ENCODE measurements at places on chromosomes 1 and 21. TPM values are rescaled to one million over a fixed set of nuclear protein-coding genes. Genes with fewer than 3 reads are reported as not detected.

MYOM3 gene
- not detected for total RNA-seq

NECTIN4 gene
- total RNA-seq: 0.18 TPM

NES gene
- not detected for total RNA-seq

FHAD1 gene
- 0.09 TPM for total RNA-seq

SPRR1A gene
- not detected for total RNA-seq

EFNA1 gene
- not detected for total RNA-seq

CFAP74 gene
- not detected for total RNA-seq

RBP7 gene
- not detected for total RNA-seq

DYNLT4 gene
- 0.34 TPM for total RNA-seq

RGS8 gene
- not detected for total RNA-seq

ELF3 gene
- total RNA-seq: 0.55 TPM

SYDE2 gene
- 1.5 TPM for total RNA-seq

RIPPLY3 gene
- not detected for total RNA-seq

OR10K1 gene
- total RNA-seq: not detected

NPL gene
- total RNA-seq: 3.2 TPM

SARS1 gene
- total RNA-seq: 124 TPM

NDUFS5 gene
- total RNA-seq: 134 TPM

KRTAP13-4 gene
- total RNA-seq: not detected
